NCI-H510A treated with DMSO at 0.1 percent for 48 hours (cell line): ENCODE measurements at places on chromosomes 2 and 18.

DNA sequence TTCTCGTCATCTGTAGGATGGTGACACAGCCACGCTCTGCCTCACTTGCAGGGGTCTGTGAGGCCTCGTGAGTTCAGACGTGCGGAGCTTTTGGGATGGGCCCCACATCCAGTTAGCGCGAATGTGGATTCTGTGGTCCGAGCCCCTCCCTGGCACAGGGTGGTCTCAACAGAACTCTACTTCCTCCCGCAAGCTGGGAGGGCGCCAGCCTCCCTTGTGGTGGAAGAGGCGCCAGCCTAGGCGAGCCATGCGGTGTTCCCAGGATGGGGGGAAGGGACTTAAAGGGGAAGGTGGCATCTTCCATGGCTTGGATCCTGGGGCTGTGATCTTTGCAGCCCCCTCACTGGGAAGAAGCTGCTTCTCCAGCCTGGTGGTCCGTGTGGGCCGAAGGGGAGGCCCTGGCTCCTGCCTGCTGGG lies 1.4 kb downstream of the SNORC start:
- DNase-seq = no peak

DNA sequence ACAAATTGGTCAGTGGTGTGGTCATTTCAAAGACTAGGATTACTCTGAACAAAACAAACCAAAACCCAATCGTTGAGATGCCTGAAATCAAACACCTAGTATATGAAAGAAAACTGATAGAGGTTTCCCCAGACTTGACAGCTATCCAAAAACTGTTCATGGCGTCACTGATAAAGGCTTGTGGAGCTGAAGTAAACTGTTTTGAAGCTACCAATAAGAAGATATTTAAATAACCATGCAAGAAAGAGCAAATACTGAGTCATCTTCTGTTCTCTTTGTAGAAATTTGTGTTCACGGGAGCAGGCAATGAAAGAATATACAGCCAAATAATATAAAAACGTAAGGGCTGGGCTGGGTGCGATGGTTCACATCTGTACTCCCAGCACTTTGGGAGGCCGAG lies 7.5 kb upstream of the COLEC11 start:
- DNase-seq = no peak

- no peak for DNase-seq
These were observed 88.8 kb upstream of the RAB27B start for GRCh38 chr18:54739476-54739875.

DNA sequence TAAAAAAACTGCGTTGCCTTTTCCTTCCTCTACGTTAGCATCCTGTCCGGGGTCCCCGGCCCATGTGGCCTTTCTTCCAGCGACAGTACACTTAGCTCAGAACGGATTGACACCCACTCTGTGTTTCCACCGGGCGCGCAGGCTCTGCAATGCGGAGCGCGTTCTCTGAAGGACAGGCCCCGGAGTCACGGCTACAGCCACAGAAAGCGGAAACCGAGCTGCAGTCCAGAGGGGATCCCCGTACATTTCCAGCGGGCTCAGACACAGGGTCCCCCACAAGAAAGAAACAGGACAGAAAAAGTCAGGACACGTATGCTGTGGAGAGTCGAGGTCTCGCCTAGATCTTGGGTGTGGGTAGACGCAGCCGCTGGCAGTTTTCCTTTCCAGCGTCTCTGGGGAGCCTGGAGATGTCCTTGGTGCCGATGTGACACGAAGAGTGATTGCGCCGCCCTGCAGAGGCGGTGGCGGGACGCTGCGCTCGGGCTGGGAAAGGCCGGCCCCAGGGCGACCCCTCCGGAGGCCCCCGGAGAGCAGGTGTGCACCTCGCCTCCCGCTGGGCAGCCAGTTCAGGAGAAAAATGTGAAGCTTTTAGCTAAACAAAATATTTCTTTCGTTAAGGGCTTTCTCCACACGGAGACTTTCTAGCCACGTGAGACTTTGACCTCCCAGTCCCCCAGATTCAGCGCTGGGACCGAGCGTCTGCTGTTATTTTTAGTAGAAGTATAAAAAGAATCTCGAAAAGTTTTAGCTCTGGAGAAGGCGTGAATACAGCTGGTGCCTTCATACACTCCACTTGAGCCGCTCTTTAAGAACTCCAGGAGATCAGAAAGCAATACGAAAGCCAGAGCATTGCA lies 1.3 kb upstream of the ACKR3 start:
- no peak for DNase-seq

DNA sequence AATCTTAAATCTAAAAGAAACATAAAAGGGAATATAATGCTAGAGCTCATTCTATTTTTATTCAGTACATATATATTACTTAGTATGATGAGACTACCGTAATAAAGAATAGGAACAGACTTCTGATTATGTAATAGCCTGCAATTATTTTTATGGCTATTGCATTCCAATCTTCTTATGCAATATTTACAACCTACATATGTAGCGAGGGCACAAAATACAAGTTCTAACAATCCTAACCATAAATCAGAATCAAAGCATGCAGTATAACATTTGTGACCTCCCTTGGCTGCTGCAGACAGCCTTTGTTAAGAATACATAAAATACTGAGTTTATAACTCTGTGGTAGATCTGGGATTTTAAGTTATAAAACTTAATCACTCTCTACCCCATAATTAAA lies 177.6 kb downstream of the BABAM2 start:
- no peak for DNase-seq

DNA sequence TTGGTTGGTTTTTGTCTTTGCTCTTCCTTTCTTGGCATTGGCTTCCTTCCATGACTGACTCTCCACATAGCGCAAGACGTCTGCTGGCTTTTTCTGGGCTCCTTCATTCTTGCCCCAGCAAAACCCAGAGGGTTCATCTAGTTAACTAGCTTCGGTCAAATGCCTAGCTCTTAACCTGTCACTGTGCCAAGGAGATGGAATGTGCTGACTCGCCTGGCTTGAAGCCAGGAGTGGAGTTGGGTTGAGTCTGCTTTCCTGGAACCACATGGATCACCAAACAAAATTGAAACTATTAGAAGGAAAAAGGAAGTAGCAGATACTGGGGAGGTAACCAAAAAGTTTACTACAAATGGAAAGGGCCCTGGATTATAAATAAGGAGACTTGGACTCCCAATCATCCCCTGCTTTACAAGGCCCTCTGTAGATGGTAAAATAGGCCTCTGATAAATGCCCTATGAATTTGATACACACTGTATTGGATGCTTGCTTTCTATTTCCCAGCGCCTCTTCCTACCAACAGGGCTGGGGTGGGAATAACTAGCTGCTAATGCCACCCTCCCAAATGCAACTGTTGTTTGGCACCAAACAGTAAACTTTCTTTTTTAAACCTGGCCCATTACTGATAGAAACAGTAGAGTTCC lies 11.3 kb downstream of the MALT1 start:
- DNase-seq = peak; percentile 36

GRCh38 chr2:74458938-74459363 lies 713 bp downstream of the WBP1 start:
- no peak for DNase-seq

- DNase-seq = no peak
These were observed 30.2 kb downstream of the MCFD2 start for GRCh38 chr2:46885376-46885775.

DNA sequence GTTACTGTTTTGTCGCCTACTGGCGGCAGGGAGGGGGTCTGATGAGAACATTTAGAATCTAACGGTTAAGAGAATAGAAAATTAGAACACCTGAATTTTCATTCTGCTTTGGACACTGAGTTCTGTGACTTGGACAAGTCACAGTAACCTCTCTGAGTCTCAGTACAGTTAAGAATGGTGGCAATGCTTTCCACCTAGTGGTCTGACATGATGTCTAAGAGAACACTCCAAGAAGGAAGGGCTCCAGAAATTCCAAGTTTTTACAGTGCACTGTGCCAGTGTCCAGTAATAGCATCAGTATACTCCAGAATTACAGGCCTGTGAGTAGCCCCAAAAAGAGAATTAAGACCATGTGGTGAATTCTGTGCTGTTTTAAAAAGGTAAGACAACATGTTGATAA lies 174.1 kb upstream of the ZFP36L2 start:
- no peak for DNase-seq

DNA sequence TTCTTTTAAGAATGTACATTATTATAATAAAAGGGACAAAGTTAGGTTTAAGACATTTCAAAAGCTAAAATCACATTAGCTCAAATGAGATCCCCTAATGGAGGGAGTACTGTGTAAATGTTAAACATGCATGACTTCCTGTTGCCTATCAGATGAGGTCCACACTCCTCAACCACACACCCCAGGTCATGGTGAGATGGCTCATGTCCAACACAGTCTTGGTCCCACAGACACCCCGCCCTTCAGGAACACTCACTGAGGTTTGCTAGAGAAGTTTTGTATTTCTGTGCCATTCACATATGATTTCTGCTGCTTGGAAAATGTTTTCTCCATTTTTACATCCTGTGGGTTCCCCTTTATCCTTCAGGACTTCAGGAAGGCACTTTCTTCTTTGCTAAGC lies 491.0 kb downstream of the SOX11 start:
- DNase-seq = no peak

GRCh38 chr18:58891776-58892175 lies 27.1 kb downstream of the ZNF532 start:
- no peak for DNase-seq

- DNase-seq = peak; percentile 34
These were observed 101.1 kb downstream of the ZBTB7C start for GRCh38 chr18:48308027-48308635.

DNA sequence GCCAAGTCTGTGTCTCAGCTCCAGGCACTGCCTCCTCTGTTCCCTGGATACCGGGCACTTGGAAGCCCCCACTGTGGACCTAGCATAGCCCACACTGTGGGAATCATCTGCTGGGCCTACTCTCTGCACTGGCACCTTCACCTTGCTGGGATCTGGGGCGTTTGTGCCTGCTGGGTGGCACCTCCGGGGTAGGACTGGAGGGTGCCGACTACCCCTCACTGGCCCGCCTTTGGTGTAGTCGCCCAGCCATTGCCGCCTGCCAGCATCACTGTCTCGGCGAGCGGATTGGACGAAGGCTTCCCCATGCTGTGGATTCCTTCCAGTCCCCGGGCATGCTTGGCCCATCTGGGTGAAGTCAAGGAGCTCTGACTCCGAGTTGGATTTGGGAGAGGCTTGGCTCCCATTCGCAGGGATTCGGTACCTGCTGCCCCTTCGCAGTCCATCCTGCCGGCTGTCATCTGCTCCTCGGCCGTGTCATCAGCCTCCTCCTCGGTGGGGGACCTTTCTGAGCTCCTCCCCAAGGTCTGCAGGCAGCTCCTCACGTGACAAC lies 180.6 kb upstream of the HDAC4 start:
- DNase-seq = no peak

- no peak for DNase-seq
These were observed 53.6 kb upstream of the CAB39 start for GRCh38 chr2:230658877-230659652.

GRCh38 chr2:188404341-188405004 lies 112.8 kb downstream of the GULP1 start:
- no peak for DNase-seq

- no peak for DNase-seq
These were observed 3.7 kb upstream of the ATG16L1 start for GRCh38 chr2:233247744-233248143.
